ENCODE measurements at places on chromosomes 3 and 15.
A peak's percentile ranks its signal among the peaks of the same experiment; 100 is the strongest.

DNA sequence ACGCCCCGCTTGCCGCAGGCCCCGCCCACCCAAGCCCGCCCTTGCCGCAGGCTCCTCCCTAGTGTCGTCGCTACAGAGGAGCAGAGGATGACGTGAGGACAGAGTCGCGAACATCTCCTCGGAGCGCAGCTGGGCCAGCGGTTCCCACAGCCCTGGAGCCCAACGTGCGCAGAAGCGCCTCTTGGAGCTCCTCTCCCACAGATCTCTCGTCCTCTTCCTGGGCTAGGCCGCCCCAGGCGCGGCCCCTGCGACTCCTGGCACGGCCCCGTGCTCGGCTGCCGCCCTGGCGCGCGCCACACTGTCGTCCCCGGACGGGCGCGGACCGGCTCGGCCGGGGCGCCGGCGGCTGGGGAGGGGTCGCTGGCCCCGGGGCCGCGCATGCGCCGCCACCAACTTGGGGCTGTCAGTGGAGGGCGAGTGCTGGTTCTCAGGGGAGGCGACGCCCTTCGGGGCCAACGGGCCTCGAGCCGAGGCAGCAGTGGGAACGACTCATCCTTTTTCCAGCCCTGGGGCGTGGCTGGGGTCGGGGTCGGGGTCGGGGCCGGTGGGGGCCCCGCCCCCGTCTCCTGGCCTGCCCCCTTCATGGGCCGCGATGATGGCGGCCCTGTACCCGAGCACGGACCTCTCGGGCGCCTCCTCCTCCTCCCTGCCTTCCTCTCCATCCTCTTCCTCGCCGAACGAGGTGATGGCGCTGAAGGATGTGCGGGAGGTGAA, at the start of gene TRPC1:
Gene TRPC1 (plus strand): TSS at position 67 of the 714 bp plus-strand sequence. CDS start 526 bp downstream, at position 593.
- DNase-seq = peak; percentile 68

GRCh38 chr3:194255252-194256039, 95.7 kb downstream of the CPN2 start:
- no peak for DNase-seq

DNA sequence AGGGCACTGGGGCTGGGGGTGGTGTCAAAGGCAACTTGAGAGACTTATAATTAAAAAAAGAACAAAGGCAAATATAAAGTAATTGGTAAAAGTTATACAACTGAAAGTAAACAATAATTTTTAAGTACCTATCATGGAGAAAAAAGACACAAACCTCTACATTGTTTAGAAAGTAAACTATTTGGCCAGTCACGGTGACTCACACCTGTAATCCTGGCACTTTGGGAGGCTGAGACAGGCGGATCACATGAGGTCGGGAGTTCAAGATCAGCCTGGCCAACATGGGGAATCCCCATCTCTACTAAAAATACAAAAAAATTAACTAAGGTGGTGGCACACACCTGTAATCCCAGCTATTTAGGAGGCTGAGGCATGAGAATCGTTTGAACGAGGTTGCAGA, 25.8 kb downstream of the RPSA start:
- DNase-seq = no peak

DNA sequence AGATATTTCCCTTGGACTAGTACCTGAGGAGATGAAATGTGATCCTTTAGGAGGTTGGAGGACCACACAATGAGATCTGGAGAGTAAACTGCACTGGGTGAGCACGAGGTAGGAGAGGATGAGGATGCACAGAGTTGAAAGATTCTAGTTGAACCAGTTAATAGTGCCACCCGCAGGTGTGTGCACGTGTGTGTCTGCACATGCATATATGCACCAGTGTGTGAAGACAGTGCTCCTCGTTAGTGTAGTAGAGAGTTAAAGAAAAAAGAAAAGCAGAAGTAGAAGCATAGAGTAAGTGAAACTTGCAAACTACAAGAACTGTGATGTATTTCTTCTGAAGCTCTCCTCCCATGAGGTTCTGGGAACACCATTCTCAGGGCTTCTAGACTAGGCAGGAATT, 8.4 kb downstream of the MED12L start:
- DNase-seq = no peak

DNA sequence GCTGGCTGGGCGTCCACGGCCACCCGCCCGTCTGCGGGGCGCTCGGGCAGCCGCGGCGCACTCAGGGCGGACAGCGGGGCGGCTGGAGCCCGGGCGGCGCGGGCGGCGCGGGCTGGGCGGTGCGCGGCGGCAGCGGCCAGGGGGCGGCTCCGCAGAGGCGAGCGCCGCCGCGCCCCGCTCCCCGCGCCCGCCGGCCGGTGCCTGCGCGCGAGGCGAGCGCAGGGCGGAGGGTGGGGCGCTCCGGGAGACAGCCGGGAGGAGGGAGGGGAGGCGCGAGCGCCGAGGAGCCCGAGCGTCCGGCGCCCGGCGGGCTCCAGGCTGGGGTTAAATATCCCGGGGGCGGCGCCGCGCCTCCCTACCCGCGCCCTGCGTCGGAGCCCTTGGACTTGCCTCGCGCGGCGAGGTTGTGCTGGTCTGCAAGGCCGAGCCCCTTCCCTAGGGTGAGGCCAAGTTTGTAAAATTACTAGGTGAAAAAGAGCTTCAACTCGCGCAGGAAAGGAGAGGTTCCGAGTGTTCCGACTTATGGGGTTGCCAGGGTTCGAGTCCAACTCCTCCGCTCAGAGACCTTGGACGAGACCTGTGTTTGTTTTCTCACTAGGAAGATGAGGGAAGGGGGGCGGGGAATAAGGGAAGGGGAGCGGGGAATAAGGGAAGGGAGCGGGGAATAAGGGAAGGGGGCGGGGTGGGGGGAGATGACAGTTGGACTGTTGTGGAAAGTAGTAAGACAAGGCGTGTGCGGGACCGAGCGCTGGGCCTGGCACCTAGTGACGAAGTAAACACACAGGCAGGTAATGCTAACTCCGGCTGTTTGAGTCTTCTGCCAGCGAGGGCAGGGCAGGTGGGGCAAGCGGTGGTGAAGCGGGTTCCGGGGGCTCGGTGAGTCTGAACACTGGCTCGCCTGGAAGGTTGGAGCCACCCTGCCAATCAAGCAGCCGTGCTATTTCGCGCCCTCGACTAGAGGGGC, at the start of gene TNFAIP8L3:
Gene TNFAIP8L3 (minus strand): TSS at position 301 of the 964 bp plus-strand sequence. CDS start 311 bp downstream, outside the sequence.
- DNase-seq = no peak

- no peak for DNase-seq
These were observed 40.5 kb upstream of the CDV3 start for GRCh38 chr3:133532951-133533350.

- DNase-seq = no peak
These were observed 16.3 kb upstream of the VPS8 start for GRCh38 chr3:184795522-184796190.

DNA sequence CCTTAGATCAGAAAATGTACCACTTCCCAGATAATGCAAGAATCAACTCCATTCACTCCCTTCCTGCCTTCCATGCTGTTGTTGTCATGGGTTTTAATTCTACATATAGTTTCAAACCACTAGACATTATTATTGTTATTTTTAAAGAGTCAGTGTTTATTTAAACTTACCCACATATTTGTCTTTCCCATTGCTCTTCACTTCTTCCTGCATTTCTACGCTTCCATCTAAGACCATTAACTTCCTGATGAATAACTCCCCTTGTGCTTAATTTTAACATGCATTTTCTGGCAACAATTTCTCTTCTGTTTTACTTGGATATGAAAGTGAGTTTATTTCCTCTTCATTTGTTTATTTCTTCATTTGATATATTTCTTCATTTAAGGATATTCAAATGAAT, 127.1 kb upstream of the FHIT start:
- no peak for DNase-seq

DNA sequence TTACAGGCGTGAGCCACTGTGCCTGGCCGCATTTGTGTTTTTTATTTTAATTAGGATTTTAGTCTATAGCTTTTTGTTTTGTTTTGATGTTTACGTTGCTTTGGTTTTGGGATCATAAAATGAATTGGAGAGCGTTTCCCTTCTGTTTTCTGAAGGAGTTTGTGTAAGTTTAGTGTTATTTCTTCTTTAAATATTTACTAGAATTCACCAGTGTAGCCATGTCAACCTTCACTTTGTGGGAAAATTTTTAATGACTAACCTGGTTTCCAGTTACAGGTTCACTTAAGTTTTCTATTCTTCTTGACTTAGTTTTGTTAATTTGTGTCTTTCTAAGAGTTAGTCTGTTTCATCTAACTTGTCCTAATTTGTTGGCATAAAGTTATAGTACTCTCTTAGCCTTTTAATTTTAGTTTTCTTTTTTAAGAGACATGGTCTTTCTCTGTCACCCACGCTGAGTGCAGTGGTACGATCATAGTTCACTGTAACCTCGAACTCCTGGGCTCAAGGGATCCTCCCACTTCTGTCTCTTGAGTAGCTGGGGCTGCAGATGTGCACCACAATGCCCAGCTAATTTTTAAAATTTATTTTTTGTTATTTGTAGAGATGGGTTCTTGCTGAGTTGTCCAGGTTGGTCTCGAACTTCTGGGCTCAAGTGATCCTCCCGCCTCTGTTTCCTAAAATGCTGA, 61.0 kb downstream of the CHD2 start:
- DNase-seq = no peak

GRCh38 chr3:185486394-185486793, 12.4 kb downstream of the TMEM41A start:
- DNase-seq = no peak

- DNase-seq = no peak
These were observed 67.9 kb downstream of the FEM1B start for GRCh38 chr15:68345481-68345880.

GRCh38 chr3:170301405-170301804, 56.1 kb upstream of the SKIL start:
- no peak for DNase-seq

GRCh38 chr15:90189781-90190467, 11.2 kb upstream of the SEMA4B start:
- DNase-seq = no peak

DNA sequence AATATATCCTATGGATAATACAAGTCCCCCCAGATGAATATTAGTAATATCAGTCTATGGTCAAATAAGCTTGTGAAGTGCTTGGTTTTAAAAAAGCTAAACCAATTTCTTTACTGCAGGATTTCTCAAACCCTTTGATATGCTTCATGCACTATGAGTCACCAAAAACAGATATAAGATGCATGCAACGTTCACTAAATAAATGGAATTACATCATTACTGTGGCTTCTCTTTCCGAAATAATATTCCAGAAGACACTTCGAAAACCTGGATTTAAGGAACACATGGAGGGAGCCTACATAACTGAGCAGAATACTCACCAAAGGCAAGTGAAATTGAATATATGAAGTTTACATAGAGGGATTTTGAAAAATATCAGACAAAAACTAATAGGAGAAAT, 126.3 kb upstream of the ABI3BP start:
- DNase-seq = no peak

- no peak for DNase-seq
These were observed 15.5 kb upstream of the CTSH start for GRCh38 chr15:78960308-78960707.

GRCh38 chr3:42071904-42072812, 19.0 kb upstream of the TRAK1 start:
- DNase-seq = no peak

- DNase-seq = peak; percentile 65
These were observed 72.6 kb upstream of the ZBED2 start for GRCh38 chr3:111667621-111668239.

DNA sequence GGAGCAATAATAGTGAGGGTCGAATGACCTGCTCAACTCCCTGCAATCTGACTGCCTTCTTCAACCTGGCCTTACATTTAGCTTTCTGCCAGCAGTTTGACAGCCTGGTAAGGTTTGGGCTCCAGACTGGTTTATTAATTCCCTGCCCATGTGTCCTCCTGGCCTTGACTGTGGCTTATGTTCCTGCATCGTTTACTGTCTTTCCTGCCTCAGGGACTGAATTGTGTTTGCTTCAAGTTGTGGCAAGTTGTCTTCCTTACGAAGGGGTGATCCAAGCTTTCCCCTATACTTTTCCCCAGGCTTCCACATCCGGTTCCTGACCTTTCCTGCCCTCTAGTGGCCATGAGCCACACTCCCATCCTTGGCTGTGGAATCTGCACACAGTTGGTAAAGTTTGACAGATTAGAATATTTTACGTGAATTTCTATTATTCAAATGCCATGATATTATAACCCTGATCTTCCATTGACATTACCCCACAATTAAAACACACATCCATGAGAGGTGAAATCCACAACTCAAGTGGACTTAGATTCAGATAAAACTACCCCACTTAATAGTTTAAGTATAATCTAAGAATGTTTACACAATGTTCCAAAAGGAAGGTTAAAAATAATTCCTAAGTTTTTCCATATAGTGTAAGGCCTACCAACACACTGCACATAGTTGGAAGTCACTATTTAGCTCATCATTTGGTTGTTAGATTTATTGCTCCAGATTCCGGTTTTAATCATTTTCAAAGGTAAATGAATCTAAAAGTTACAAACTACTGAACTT, 95.7 kb downstream of the NEDD4 start:
- no peak for DNase-seq

DNA sequence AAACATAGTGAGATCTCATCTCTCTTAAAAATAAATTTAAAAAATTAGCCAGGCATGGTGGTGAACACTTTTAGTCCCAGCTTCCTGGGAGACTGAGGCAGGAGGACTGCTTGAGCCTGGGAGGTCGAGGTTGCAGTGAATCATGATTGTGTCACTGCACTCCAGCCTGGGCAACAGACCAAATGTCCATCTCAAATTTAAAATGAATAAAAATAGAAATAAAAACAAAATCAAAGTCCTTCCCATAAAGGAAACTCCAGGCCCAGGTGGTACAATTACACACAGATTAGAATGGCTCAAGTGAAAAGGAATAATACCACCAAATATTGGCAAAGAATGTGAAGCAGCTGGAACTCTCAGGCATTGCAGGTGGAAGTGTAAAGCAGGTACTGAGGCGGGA, 19.3 kb upstream of the ATP10A start:
- DNase-seq = no peak

DNA sequence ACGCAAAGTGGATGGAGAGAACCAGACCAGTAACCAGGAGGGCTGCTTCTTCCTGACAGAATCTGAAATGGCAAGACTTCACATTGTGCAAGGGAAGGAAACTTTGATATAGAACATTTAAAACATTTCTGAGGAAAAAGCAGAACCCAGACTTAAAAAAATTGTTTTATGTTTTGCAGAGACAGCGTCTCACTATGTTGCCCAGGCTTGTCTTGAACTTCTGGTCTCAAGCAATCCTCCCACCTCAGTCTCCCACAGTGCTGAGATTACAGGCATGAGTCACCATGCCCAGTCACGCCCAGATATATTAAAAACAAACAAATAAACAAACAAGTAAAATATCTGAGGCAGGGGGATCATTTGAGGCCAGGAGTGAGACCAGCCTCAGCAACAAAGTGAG, 46.2 kb downstream of the CRTAP start:
- no peak for DNase-seq

- DNase-seq = no peak
These were observed 297 bp downstream of the PRC1 start for GRCh38 chr15:90994059-90994416.

- DNase-seq = no peak
These were observed 35.3 kb upstream of the MINAR1 start for GRCh38 chr15:79396850-79397249.

- DNase-seq = no peak
These were observed 66.7 kb downstream of the FILIP1L start for GRCh38 chr3:100047455-100048141.

- no peak for DNase-seq
These were observed 42.4 kb downstream of the CNTN6 start for GRCh38 chr3:1135194-1135593.

- DNase-seq = no peak
These were observed 101.9 kb upstream of the PLXND1 start for GRCh38 chr3:129708328-129708861.

GRCh38 chr3:18247776-18248310, 177.3 kb downstream of the SATB1 start:
- DNase-seq = no peak

- peak; percentile 43 for DNase-seq
These were observed 46.3 kb downstream of the GPR171 start for GRCh38 chr3:151156618-151157216.

GRCh38 chr3:50276762-50277101, 2.2 kb upstream of the LSMEM2 start:
- no peak for DNase-seq

GRCh38 chr3:90132197-90132596, 1024.8 kb downstream of the EPHA3 start:
- no peak for DNase-seq

Data from effector memory CD8-positive, alpha-beta T cell (primary cell).